ENCODE measurements at places on chromosomes 5 and 9.

GRCh38 chr5:109186759-109187158, 223.0 kb downstream of the PJA2 start:
- no peak for ATAC-seq

- ATAC-seq = no peak
Observed at GRCh38 chr5:7753596-7753995, 97.3 kb downstream of the CFAP90 start.

DNA sequence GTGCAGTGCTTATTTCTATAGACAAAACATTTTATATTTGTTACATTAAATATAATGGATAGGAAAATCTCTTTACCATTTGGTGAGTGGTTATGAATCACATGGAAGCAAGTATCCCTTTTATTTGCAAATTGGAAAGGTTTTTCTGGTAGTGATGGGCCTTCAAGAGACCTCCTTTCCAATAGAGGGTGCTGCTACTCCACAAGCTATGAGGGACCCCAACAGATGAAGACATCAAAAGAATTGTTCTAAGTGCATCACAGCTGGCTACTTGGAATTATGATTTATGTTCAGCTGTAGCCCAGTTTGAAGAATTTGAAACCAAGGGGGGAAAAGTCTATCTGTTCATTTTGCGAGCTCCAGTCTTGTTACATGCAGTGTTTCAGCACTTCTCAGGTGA, 493.7 kb upstream of the SGCD start:
- no peak for ATAC-seq

- no peak for ATAC-seq
Observed at GRCh38 chr5:91293131-91293530, 90.0 kb downstream of the ARRDC3 start.

GRCh38 chr9:133371261-133371711, 4.6 kb downstream of the SURF4 start:
- peak; percentile 77 for ATAC-seq

GRCh38 chr9:99876190-99876589, 30.3 kb upstream of the STX17 start:
- no peak for ATAC-seq

DNA sequence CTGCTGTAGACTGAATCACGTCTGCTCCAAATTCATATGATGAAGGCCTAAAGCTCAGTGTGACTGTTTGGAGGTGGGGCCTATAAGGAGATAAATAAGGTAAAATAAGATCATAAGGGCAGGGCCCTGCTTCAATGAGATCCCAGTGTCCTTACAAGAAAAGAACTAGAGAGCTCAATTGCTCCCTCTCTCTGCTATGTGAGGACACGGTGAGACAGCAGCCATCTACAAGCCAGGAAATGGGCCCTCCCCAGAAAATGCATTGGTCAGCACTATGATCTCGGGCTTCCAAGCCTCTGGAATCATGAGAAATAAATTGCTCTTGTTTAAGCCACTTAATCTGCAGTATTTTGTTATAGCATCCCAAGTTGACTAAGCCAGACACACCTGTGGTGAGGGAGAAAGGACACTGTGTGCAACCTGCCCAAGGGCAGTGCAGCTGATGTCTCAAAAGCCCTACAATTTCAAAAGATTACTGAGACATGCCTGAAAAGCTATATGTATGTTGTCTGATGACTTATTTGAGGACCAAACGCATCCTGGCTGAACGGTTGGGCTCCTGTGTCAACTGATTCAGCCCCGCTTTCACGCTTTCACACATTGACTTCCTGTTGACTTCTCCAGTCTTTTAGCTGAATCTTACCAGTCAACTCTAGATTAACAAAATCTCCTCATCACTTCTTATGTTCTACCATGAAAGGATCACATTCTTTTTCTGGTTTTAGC, 13.2 kb downstream of the GZMK start:
- peak; percentile 91 for ATAC-seq

GRCh38 chr9:129177443-129177790, 644 bp downstream of the IER5L start:
- peak; percentile 3 for ATAC-seq

- ATAC-seq = no peak
Observed at GRCh38 chr5:54024466-54024865, 285.9 kb downstream of the ARL15 start.

- ATAC-seq = no peak
Observed at GRCh38 chr5:97400537-97400936, 217.5 kb upstream of the RIOK2 start.

DNA sequence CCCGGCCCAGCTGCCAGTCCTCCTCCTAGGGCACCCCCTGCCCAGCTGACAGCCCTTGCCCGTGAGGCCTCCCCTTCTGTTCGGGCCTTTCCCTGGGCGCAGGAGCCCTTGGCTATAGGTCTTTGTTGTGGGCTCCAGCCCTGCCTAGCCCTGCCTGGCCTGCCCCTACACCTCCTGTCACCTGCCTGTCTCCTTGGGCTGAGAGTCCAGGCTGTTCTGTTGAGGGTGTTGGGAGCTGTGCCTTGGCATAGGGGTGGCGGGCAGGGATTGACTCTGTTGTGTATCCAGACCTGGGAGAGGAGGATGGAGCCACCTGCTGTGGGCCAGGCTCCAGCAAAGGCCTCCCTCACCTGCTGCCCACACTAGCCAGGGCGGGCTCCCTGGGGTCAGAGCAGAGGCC, 11.6 kb downstream of the FCN2 start:
- no peak for ATAC-seq

GRCh38 chr5:43362725-43363435, 49.3 kb downstream of the CCL28 start:
- ATAC-seq = no peak

DNA sequence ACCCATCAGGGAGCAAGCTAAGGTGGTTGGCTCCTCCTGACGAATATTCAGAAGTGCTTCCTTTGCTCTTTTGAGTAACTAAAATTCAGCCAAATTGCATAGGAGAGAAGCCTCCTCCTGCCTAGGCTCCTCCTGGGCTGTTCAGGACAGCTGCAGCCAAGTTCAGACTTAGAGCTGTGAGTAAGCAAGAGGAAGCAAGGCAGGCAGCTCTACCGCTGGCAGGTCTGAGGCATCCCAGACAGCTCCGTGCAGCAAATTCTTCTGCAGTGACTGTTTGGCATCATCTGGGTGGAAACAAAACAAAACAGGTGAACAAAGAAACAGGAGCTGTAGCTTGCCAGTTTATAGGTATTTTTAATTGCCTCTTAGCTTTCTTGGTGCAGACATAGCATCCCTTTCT, 421.0 kb downstream of the GADD45G start:
- no peak for ATAC-seq

DNA sequence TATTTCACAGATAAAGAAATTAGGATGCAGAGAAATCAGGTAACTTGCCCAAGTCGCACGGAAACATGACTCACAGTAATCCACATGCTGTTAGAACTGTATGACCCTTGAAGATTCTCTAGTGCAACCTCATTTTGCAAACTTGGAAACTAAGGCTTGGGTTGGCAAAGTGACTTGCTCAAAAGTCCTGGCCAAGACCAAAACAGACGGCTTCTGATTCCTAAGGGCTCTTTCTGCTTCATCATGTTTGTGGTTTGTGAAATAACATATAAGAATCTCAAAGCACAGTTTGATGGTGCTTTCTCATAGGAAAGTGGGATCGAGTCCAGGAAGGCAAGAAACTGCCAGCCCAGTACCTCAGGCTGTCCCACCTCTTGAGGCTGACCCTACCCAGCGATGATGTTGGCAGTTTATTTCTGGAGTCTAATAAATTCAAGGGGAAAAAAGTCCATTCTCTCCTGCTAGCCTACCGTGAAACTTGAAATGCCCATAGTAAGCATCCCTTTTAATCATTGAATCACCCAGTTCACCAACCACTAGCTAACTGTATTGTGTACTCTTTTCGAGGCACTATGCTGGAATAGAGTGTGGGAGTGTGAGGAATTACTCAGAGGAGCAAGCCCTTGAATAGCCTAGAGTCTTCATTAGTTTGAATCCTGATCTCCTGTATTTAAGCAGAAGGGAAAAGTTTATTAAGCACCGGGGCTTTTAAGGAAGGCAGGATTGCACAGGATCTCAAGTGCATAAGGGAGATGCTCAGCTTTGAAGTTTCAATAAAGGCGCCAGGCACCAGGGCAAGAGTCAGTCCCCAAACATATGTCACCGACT, 14.1 kb downstream of the CAPSL start:
- peak; percentile 12 for ATAC-seq

- ATAC-seq = no peak
Observed at GRCh38 chr9:76255781-76256455, 138.3 kb downstream of the RFK start.

- ATAC-seq = no peak
Observed at GRCh38 chr5:171895081-171895480, 109.5 kb downstream of the SMIM23 start.

DNA sequence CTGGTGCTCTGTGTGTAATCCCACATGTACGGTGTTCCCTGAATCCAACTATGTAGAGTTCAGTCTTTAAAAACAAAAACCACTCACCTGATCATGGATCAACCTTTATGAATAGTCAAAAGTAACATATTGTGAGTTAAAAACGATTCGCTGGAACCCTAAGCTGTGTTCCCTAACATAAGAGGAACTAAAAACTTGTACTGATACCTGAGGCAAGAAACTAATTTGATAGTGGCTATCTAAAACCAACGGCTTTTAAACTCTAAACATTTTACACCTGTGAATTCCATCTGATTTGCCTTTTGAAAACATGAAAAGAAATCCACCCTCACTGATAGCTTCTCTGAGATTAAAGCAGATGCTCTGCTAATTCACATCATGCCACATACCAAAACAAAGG, 101.5 kb downstream of the DEPDC1B start:
- ATAC-seq = no peak

DNA sequence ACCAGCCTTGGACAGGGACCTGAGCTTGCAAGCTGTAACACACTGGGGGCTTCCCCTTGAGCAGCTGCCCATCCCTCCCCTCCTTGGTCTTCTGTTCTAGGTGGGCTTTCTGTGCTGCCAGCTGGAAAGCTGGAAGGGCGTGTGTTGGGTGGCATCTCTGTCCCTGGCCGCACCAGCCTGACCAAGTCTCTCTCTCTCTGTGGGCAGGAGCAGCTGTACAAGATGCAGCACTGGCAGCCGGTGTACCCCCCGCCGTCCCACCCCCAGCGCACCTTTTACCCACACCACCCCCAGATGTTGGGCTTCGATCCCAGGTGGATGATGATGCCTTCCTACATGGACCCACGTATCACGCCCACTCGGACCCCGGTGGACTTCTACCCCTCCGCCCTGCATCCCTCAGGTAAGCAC, 32.1 kb upstream of the POMT1 start:
- ATAC-seq = no peak

DNA sequence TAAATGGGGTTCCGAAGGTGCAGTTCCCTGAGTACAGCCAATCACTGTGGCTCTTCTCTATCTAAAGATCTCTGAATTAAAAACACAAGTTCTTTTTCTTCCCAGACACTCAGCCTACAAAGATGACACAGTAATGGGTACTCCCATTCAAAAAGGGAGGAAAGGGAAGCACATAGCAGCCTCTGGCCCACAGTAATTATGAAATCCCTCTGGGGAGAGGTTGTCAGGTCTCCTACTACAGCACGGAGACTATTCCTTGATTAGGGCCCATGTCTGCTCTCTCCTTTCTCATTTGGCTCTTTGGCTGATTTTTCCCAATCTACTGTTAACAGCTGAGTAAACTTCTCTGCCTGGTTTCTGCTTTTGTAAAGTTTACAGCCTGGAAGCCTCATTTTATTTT, 62.0 kb upstream of the RANBP3L start:
- ATAC-seq = no peak

GRCh38 chr5:15763754-15764153, 263.8 kb downstream of the FBXL7 start:
- no peak for ATAC-seq

DNA sequence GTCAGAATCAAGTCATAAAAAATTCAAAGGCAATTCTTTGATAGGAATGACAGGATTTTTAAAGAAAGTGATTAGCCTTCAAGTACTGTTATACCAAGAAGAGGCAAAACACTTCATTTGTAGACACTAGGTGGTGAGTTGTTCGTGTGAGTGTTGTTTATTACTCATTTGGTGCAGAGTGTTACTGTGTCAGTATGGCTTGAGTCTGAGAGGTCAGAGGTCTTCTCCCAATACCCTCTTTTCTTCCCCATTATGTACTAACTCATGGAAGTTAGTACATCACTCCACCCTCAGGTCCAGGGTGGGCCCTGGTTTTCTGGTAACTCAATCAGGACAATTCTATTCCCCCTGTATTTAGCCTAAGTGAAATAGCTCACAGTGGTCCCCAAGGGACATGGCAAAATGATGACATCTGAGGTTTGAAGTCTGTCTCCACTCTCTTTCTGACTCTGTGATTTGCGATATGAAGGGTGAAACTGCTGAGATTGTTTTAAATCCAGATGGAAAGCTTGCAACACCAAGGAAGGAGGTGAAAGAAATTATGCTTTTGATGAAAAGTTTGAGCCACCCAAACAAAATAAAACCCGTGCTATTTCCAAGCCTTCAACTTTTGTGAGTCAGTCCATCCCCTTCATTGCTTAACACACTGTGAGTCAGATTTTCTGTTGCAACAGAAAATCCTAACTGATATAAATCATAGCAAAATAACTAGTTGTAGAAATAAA, 56.8 kb downstream of the NUDT12 start:
- ATAC-seq = no peak

DNA sequence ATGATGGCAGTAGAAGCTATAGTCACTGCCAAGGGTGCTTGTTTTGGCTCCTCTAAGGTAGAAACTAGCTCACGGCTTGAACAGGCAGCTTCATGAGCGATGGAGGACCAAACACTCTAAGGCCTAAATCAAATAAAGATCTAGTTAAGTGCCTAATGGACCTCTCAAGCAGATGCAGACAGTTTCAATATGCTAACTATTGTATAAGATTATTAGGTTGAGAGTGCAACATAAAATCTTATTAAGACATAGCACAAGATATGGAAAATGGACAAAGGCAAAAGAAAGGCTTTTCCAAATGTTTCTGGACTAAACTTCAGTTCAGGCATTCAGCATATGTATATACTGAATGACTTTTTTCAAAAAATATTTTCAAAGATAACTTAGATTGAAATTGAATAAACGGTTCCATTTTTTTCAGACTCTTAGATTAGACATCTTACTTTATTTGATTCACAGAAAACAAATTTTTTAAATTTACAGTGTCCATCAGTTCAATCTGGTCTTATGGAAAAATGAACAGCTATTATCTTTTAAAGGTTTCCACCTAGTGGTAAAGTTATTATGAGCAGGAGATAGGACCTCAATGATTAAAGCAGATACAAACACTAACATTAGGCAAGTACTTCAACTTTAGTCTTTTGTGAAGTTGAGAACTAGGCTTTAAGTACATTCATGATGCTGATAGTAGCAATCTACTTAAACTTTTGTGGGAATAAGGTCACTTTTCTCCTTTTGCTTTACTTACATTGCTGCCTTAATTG, 1167.7 kb downstream of the MAT2B start:
- no peak for ATAC-seq

DNA sequence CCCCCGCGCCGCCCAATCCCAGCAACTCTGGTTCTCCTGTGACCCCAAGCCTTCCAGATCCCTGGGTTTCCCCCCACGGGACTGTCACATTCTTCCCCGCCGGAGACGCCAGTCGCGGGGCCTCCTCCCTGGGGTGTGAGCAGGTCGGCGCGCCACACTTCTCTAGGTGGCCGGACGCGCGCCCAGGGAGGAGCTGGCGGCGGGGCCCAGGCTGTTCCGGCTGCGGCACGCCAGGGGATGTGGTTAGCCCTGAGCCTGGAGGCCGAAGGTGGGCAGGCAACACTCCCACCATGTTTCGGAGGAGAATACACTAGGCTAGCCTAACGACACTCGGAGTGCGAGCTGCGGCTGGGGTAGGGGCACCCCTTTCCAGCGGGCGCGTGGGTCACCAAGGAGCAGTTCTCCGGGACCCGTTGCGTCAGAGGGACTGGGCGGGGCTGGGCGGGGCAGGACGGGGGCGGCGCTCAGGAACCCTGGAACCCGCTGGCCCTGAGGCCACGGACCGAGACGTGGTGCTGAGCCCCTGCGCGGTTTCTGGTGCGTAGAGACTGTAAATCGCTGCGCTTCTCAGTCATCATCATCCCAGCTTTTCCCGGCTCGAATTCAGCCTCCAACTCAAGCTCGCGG, at the start of gene SLC27A6:
SLC27A6 (plus strand) TSS at position 478 of the 627 bp plus-strand sequence. CDS start 650 bp downstream, outside the sequence.
- ATAC-seq = no peak

Measured in activated CD4-positive, CD25-positive, alpha-beta regulatory T cell treated with anti-CD3 and anti-CD28 coated beads, Interleukin-2, amount 50 U/mL, for 24 hours (primary cell).